Hematopoietic multipotent progenitor cell treated with erythropoietin and hydrocortisone succinate and interleukin-3 and kit ligand, for 6 days (in vitro differentiated cells): ENCODE measurements at places on chromosomes 13 and 19.

GRCh38 chr13:109704771-109705635 lies 81.4 kb downstream of the IRS2 start:
- peak; percentile 70 for DNase-seq

GRCh38 chr13:94967183-94968039 lies 255.1 kb upstream of the SOX21 start:
- DNase-seq = peak; percentile 44

DNA sequence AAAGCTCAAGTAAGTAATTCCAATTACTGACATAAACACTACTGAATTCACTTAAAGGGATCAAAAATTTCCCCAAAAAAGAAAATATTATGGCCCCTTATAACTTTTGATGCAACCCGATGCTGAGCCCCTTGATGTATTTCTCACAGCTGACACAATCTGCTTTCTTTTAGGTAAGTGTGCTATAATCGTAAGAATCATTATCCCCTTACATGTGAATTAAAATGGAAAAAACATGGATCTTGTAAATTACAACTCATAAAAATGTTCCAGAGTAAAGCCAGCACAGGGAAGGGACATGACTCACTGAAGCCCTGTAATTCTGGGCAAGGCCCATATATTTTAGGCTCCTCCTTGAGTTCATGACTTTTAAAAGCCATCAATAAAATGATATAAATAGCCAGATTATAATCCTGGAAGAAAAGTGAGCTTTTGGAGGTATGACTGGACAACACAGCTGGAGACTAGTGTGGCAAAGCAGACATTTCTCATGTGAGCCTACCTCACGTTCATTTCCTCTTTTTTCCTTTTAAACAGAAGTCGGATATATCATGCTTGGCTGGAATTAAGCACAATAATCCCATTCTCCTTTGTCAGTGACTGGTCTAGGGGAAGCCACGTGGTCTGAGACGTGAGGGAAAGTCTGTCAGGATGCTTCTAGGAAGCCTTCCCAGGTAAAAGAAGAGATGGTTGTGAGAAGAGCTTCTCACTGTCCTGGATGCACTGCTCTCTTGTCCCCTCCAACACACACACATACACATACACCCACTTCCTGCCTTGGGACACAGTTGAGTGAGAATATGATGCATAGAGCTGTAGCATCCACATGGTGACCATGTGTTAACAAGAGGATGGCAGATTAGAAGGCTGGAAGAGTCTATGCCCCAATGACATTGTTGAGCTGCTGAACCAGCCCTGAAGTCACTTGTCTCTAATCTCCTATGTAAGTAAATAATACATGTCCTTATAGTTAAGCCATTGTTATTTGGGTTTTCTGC lies 165.4 kb downstream of the RGCC start:
- no peak for DNase-seq

- peak; percentile 25 for DNase-seq
Measured at GRCh38 chr19:31548941-31549340, 199.7 kb upstream of the TSHZ3 start.

DNA sequence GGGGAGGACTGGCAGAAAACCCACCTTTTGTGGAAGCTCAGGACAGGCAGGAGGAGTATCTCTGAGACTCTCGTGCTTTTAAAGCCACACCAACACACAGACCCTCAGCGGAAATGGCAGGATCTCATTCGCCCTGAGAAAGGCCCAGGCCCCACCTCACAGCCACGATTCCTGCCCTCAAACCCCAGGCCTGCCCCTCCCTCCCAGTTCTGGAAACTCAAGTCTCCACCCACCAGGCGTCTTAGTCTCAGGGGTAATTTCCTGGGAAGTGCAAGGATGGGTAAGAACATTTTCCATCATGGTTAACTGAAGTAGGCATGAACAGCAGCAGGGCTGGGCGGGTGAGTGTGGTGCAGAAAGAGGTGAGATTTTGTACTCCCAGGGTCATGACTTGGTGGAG lies 8.0 kb upstream of the PDE4C start:
- no peak for DNase-seq

- DNase-seq = no peak
Measured at GRCh38 chr19:16033721-16034120, 42.6 kb upstream of the TPM4 start.

DNA sequence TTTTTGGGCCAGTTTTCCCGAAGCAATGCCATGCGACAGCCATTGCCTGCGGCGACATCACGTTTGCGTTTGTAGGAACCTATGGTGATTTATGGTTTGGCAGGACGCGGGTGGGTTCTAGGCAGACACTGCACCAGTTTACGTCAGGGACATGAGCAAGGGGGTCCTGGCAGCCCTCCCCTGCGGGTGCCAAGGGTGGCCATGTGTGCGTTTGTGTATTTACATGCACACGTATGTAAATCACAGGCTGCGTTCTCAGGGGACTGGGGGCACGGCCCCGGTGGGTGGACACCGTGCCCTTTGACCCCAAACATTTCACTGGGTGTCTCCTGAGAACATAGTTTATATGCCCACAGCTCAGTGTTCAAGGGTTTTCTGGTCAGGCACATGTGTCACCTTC lies 9.4 kb upstream of the TMPRSS9 start:
- DNase-seq = no peak

GRCh38 chr13:99027661-99028425 lies 50.0 kb upstream of the DOCK9 start:
- no peak for DNase-seq

DNA sequence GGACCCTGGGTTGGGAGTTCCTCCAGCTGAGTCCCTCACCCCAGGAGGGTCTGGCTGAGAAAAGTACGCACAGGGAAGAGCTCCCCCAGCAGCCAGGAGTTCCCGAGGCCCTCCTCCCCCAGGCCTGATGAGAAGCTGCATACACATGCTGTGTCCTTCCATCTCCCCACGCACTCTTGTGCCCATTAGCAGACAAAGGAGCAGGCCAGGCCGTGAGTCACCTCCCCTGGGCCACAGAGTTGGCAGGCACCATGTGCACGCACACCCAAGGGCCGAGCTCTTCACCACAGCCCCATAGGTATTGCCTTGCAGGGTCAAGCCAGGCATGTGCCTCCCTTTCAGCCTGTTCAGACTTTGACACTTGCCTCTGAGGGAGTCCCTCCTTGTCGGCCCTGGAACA lies 17.5 kb downstream of the MAU2 start:
- no peak for DNase-seq

GRCh38 chr13:37923236-37923635 lies 53.7 kb upstream of the TRPC4 start:
- DNase-seq = peak; percentile 67

DNA sequence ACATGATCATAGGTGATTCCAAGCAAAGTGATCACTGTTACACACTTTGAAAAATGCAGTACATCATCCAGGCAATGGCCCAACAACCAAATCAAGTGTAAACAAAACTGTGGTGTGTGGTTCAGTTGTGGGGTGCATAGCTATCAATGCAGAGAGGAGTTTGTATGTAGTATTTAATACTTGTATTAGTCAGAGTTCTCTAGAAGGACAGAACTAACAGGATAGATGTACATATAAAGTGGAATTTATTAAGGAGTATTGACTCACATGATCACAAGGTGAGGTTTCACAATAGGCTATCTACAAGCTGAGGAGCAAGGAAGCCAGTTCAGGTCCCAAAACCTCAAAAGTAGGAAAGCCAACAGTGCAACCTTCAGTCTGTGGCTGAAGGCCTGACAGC lies 249.3 kb upstream of the HTR2A start:
- no peak for DNase-seq

GRCh38 chr19:7833225-7834099 lies 3.4 kb downstream of the EVI5L start:
- peak; percentile 79 for DNase-seq

GRCh38 chr13:74006666-74007065 lies 127.5 kb downstream of the KLF12 start:
- no peak for DNase-seq

DNA sequence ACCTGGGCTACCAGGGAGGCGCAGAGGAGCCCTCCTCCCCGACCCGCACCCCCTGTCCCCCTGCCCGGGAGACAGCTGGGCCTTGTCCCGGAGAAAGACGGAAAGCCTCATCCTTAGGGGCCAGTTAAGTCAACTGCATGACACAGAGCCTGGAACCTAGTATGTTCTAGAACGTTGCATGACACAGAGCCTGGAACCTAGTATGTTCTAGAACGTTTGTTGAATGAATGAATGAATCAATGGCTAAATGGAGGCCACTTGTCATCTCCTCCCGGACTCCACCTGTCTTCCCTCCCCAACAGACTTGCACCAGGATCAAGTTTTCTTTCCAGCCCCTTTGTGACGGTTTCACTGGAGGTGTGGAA lies 706 bp downstream of the SERP2 start:
- no peak for DNase-seq

- peak; percentile 90 for DNase-seq
Measured at GRCh38 chr19:42420055-42420544, 7.1 kb downstream of the LIPE start.

DNA sequence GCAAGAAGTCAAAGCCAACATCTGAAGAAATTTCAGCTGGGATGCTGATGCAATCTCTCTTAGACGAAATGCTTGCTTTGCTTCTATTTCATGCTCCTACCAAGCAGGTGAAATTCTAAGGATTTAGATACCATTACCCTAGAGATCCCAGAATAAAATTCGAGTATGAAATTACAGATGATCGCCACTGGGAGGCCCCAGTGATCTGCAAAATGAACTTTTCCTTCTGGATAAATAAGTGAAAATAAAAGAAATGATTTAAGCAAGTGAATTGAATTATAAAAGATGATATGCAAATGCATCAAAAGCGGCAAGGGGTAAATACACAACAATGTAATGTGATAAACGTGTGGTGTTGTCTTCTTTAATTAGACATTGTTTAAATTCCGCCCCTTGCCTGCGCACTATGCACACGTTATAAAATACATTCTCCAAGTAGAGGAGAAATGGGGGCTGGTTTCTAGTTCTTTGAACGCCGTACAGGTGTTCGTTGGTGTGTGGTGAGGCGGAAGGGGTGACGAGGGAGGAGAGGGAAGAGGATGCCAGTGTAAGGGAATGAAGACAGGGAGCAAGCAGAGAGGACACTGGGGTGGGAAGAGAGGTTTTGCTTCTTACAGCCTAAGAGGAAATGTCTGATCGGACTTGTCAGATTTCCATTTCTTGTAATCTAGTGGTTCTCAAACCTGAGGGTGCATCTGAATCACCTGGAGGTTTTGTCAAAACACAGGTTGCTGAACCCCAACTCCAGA lies 58.0 kb downstream of the ERCC5 start:
- peak; percentile 32 for DNase-seq

GRCh38 chr13:94174009-94174408 lies 305.5 kb downstream of the DCT start:
- no peak for DNase-seq

GRCh38 chr13:23621316-23621645 lies 51.1 kb downstream of the TNFRSF19 start:
- no peak for DNase-seq

DNA sequence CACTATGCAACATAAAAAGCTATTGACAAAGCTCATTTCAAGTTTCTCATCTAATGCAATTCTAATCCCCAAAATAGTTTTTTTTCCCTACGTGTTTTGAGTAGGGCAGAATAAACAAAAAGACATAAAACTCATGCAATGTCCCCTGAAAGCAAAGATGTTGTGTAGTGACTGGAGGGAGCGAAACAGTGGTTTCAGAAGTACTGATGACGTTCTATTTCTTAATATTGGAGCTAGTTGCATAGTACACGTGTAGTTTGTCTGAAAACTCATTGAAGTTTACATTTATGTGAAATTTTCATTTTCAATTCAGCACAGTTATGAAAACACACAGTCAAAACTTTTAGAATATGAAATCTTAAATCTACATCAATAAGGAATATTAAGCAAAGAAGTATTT lies 31.6 kb downstream of the USP12 start:
- DNase-seq = no peak

GRCh38 chr19:33905473-33905936 lies 108.8 kb downstream of the KCTD15 start:
- DNase-seq = no peak

DNA sequence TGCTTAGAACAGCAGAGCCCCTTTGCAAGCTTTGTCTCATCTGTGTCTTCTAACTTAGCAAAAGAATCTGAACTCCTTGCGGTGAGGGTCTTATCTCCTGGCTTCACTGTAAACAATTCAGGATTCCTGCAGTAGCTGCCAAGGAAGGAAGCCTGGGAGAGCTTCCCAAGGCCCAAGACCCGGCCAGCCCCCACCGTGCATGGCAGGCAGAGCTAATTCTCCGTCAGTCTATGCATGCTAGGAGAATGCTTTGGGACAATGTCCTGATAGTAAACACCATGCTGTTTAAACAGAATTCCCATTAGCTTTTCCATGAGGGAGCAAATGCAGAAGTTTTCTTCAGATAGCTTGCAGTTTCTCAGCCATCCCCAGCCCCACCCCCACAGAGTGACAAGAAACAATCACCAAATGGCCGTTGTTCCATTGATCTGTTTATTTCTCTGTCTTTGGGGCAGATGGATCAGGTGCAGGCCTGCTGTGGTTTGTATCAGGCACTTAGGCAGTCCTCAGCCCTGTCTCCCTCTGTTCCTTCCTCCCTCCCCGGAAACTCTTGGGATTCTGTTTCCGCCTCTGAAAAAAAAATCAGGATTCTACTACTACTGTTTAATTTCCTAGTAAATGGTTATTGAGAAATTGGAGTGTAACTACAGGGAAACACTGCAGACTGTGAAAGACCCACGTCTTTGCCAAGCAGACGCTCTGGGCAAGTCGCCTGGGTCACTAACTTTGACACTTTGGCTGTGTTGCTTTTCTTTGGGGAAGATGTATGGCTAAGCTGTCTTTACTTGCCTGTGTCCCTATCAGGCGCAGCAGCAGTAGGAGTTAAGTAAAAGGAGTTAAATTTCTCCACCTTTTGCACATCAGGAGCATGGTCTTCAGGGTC lies 40.7 kb upstream of the SPATA13 start:
- no peak for DNase-seq

DNA sequence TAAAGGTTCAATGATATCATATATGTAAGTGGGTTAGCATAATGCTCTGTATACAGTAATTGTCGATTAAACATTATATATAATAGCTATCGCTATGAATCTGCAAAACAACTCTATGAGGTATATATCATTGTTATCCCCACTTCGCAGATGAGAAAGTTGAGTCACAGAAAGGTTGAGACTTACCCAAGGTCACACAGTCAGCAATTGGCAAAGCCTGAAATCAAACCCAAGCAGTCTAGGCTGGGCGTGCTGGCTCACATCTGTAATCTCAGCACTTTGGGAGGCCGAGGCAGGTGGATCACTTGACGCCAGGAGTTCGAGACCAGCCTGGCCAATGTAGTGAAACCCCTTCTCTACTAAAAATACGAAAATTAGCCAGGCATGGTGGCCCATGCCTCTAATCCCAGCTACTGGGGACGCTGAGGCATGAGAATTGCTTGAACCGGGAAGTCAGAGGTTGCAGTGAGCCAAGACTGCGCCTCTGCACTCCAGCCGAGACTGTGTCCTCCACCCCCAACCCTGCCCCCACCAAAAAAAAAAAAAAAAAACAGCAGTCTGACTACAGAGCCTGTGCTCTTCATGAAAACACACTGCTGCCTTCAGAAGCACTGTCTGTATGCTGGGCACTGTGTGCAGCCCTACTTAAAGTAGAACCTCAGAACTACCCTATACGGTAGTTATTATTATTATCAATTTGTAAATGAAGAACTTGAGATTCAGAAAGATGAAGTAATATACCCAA lies 1.3 kb downstream of the HSPBP1 start:
- DNase-seq = no peak

- DNase-seq = no peak
Measured at GRCh38 chr19:23409392-23410048, 14.2 kb upstream of the ZNF91 start.
